ENCODE measurements at places on chromosomes 16 and 17.

GRCh38 chr16:7581175-7581574 lies 248.5 kb downstream of the RBFOX1 start:
- no peak for DNase-seq

- DNase-seq: no peak
Observed at GRCh38 chr16:5073279-5073629, 1.6 kb downstream of the ALG1 start.

GRCh38 chr17:9929871-9930270 lies 24.8 kb upstream of the RCVRN start:
- no peak for DNase-seq

DNA sequence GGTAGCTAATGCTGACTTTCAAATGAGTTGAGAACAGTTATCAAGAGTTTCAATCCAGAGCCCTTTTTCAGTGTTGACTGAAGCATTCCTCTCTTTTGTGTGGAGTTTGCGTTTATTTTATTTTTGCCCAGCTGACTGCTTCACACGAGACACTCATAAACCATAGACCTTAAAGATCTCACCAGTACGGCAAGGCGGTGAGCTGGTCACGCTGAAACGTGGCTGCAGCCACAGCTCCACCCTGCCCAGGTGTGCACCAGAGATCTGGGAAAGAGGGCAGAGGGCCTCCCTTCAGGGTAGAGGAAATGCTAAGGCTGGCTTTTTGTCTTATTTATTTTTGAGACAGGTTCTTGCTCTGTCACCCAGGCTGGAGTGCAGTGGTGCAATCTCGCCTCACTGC lies 112.2 kb downstream of the AATF start:
- no peak for DNase-seq

DNA sequence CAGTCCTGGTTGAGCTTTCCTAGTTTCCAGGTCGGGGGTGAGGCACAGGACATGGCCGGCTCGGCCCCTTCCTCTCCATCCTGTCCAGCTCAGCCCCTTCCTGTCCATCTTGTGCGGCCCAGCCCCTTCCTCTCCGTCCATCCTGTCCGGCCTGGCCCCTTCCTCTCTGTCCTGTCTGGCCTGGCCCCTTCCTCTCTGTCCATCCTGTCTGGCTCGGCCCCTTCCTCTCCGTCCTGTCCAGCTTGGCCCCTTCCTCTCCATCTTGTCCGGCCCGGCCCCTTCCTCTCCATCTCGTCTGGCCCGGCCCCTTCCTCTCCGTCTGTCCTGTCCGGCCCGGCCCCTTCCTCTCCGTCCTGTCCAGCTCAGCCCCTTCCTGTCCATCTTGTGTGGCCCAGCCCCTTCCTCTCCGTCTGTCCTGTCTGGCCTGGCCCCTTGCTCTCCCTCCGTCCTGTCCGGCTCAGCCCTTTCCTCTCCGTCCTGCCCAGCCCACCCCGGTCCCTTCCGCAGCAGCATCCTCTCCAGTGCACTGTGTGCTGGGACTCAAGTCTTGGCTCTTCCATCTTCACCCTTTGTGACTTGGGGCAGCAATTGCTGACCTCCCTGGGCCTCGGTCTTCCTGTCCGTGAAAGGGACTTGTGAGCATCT lies 5.5 kb upstream of the ZNF750 start:
- no peak for DNase-seq

GRCh38 chr16:31135535-31136286 lies at the start of gene PRSS8:
TSS of gene PRSS8 (minus strand) at chr16:31135727. CDS start at chr16:31135498, 229 bp downstream.
- no peak for DNase-seq
